ENCODE measurements at places on chromosomes 12 and 14.

- DNase-seq = no peak
These were observed 98.9 kb upstream of the HMGA2 start for GRCh38 chr12:65725376-65725775.

DNA sequence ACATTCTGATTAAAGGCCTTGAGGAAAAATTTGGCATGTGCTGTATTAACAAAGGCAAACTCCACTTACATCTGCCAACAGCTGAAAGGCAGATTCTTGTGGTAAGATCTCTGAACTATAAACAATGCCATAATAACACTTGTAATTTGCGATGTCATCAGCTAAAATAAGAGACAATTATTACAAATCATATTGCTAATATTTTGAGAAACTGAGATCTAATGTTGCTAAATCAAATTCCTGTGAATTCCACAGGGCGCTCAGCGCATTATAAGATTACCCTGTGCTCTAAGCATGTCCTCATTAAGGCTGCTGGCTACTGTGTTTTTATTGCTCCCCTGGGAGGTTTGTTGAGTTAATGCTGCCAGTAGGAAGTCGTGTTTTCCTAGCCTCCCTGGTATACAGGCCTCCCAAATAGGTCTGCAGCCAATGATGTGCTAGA, 244.8 kb downstream of the DACT1 start:
- DNase-seq = peak; percentile 38

DNA sequence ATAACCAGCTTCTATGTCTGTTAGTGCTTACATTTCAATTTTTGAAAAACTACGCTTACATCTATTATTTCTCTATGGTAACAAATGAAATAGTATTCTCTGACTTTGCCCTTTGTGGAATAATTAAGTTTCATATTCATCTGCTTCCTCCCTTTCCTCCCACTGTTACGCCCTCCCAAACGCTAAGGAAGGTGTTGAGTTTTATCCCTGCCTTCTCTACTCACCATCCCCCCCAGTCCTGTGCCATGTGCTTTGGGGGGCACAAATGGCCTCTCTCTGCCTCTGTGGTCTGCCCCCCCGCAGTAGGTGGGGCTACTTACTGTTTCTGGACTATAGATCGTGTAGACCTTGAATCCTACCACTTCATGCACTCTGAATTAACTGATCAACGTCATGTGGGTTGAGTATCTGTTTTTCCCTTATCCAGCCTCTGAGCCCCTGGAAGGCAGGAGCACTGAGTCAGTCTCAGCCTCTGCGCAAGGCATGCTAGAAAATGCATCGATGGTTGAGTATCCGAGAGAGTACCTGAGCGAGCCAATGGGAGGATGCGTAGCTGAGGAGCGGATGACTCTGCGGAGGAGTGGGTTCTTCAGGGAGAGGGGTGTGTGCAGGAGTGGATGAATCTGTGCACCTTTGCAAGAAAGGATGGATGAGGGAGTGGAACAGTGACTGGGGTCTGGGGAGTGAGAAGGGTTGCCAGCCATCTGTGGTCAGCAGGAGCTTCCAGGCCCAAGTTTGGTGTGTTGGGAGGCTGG, 114.5 kb upstream of the RTL1 start:
- DNase-seq = no peak

DNA sequence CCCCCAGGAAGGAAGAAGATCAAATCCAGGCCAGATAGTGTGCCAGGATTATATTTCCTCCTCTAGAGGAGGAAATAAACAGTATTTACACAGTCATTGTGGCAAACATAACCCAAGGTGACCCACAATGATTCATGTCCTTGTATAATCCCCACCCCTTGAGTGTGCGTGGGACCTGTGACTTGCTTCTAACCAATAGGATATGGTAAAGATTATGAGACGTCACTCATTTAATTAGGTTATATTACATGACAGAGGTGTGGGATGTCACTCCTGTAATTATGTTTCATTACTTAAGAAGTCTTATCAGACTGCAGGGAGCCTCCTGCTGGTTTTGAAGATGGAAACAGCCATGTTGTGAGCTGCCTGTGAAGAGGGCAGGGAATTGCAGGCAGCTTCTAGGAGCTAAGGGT, 12.2 kb upstream of the CATSPERB start:
- DNase-seq = no peak

- no peak for DNase-seq
These were observed 138.2 kb upstream of the TSPAN8 start for GRCh38 chr12:71295953-71296352.

GRCh38 chr12:79732638-79733037, 41.9 kb upstream of the PAWR start:
- no peak for DNase-seq

GRCh38 chr12:23950775-23951451, 1.4 kb upstream of the SOX5 start:
- peak; percentile 27 for DNase-seq

GRCh38 chr14:101121508-101122139, 218.1 kb upstream of the RTL1 start:
- DNase-seq = no peak

DNA sequence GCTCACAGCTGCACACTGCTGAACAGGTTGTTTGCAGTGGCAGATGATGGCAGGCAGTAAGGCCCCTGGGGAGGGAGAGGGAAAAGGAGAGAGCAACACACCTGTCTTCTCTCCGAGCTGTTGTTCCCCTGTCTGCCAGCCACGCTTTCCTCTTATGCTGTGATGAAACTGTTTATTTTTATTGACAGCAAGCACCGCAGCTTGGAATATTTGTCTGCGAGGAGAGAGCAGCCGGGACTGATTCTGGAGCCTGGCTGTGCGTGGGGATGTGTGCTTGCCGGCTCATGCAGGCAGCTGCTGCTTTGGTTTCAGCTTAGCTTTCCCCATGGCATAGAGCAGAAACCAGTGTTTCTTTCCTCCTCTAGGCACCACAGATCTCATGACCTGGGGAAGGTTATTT, 58.7 kb upstream of the KCNA5 start:
- DNase-seq = peak; percentile 58

DNA sequence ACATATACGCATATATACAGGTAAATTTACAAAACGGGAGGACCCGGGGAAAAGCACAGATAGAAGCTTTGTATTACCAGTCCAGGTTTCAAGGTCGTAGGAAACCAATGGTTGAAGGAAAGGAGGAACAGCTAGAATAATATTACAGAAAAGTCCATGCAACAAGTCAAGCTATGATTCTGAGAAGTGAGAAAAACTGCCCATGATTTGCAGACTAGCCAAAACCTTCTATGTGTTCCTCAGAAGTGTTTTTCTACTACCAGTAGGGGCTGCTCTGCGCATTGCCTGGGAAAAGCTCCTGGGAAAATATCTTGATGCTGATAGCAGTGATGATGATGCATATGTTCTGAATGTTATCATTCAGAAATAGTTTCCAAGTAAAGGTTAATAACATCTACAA, 2.2 kb downstream of the PDZRN4 start:
- DNase-seq = no peak

DNA sequence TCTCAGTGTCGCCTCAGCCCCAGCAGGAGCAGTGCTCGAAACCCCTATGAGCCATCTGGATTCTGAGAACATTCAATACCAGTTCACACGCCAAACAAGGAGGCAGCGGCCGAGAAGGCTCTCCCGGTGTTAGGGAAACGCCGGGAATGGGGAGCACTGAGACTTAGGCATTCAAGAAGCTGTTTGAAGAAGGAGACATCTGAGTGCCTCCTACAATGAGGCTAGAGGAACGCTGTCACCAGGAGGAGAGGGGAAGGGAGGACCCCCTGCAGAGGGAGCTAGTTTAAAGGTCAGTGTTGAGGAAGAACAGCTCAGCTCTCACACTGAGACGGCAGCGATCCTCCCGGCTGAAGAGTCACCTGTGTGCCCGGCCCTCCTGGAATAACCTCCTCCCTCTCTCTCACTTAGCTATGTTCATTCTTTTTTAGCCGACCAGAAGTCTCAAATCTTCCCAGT, 69.9 kb downstream of the SERPINA3 start:
- DNase-seq = no peak

DNA sequence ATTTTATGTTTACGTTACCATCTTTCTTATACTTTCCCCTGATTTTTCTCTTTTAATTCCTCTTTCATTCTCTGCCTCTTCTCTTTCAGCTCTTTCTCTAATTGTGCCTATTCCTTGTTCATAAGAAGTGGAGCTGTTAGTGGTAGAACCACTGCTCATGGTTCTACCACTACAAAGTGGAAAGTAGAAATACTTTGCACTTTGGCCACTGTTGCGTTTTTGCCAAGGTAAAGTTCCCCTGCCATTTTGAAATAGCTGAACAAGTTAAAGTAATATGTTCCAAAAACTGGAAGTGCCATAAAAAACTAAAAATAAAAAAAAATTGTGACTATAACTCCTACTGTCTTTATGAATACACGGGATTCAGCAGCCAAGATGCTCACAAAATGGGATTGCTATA, 130.6 kb downstream of the MON2 start:
- DNase-seq = no peak

GRCh38 chr14:79279645-79280597, 931.4 kb downstream of the DIO2 start:
- no peak for DNase-seq

- no peak for DNase-seq
These were observed 4.2 kb upstream of the AMN1 start for GRCh38 chr12:31732926-31733548.

DNA sequence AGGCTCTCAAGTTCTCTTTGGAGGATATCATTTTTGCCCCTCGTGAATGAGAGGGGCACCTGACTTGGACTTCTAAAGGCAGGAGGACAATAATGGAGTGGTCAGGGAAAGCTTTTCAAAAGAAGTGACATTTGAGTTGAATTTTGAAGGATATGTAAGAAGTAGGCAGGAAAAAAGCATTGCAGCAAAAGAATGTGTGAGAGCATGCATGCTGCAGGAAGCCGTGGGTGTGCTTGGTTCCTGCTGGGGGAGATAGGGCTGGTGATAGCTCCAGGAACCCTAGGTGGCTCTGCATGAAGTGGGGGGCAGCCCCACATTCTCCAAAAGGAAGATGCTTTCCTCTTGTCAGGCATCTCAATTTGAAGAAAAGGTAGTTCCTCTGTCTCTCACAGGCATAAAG, 23.1 kb downstream of the ACVR1B start:
- no peak for DNase-seq

DNA sequence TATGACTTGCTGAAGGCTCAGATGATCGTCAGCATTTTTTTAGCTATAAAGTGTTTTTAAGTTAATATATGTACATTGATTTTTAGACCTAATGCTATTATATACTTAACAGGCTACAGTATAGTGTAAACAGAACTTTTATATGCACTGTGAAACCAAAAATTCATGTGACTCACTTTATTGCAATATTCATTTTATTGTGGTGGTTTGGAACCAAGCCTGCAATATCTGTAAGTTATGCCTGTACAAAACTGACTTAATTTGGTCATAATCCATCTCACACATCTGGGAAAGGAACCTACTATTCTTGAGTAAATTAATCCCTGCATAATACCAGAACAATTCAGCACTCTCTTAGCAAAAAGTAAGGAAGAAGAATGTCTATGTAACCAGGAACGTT, 390.7 kb downstream of the SYT1 start:
- no peak for DNase-seq

GRCh38 chr12:27900920-27901879, 71.3 kb downstream of the PTHLH start:
- DNase-seq = no peak

DNA sequence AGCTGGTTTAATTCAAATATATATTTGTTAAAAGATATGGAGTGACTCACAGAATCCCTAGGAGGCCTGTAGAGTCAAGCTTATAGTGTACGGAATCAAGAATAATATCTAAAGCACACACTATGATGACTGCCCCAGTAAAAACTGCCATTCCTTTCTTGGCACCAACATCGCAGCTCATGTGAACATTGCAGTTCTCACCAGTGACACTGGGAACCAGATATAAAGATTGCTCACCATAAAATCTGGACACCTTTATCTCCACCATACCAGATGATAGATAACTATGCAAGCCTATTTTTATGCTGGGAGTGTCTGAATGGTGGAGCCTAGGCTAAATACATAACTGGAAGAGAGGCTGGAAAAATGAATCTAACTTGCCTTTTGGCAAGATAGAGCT, 463.9 kb upstream of the TBX3 start:
- no peak for DNase-seq

- no peak for DNase-seq
These were observed 34.6 kb downstream of the DCAF5 start for GRCh38 chr14:69118305-69118704.

GRCh38 chr12:19245106-19245505, 115.6 kb downstream of the PLEKHA5 start:
- no peak for DNase-seq

DNA sequence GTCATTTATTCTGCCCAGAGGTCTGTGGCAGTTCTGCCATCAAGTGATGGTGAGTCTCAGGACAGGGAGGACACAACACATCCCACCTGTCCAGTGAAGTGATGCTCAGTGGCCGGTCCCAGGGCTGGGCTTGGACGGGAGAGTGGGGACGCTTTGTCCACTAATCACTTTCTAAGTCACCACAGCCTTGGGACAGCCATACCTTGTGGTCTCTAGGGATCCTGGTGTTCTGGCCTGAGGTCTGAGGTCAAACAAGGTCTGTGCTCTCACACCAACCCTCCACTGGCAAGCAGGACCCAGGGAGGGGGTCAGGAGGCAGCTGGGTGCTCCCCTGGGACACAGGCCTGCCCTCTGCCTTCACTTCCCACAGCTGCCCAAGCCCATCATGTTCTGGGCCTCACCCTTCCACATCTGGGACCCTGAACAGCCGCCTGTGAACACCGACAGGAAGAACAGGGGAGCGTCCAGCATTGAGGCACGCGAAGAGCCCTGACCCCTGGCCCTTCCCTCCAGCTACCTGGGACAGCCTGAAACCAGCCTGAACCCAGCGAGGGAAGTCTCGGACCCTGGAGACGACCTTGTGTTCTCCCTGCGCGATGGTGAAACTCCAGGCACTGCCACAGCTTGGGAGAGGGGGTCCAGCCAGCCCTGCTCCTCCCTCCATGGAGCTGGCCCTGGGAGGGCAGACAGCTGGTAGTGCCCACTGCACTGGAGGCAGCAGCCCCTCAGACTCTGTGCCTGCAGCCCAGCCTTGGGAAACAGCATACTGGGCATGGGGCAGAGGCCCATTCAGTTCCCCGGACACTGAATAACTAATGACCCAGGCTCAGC, 19.7 kb upstream of the GPR132 start:
- no peak for DNase-seq

- DNase-seq = no peak
These were observed 51.6 kb downstream of the PLEKHG3 start for GRCh38 chr14:64755781-64756221.

- no peak for DNase-seq
These were observed 890 bp downstream of the SPTLC2 start for GRCh38 chr14:77615361-77616132.

GRCh38 chr14:95445676-95446075, 70.8 kb downstream of the SYNE3 start:
- DNase-seq = no peak

DNA sequence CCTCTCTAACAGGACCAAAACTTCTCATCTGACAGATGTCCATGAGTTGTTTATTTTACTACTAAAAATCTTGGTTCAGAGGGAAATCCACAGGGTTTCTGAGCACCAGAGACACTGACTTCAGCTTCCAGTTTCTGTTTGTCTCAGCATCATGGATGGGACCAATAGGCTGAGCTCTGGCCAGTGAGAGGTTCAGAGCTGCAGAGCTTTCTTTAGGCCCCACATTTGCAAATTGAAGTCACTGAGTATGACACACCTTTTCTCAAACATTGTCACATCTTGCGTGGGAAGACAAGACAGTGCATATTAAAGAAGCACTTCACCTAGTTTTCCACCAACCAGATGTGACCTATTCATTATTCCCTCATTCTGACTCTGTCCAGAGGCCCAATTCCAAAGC, 45.2 kb downstream of the RDH12 start:
- no peak for DNase-seq

- no peak for DNase-seq
These were observed 74.6 kb downstream of the PPP2R5C start for GRCh38 chr14:101836135-101836534.
